ENCODE measurements at places on chromosomes 7 and 10. TPM values are rescaled to one million over a fixed set of nuclear protein-coding genes. Genes with fewer than 3 reads are reported as not detected.

Gene GNGT1
- total RNA-seq, result not detected

Gene CDH23
- total RNA-seq, result under 0.01 TPM

Gene AGBL3
- total RNA-seq, result 1.4 TPM

Gene NPC1L1
- total RNA-seq, result not detected

Gene FOXI2
- not detected for total RNA-seq

Gene AKR1C1
- total RNA-seq, result 10.5 TPM

Gene ENO4
- 0.07 TPM for total RNA-seq

Gene CNTNAP2
- total RNA-seq, result not detected

Gene ZNF107
- 1.7 TPM for total RNA-seq

Gene RFC2
- 32.7 TPM for total RNA-seq

Gene PRLHR
- total RNA-seq, result not detected

Gene PRPS1L1
- total RNA-seq, result not detected

Gene RGR
- not detected for total RNA-seq

Gene H2BK1
- total RNA-seq, result not detected

Gene NPFFR1
- total RNA-seq, result not detected

Gene UPK3B
- total RNA-seq, result not detected

Gene CCDC7
- 11.4 TPM for total RNA-seq

Gene VSTM4
- 0.26 TPM for total RNA-seq

Gene ASB10
- not detected for total RNA-seq

Gene ADAMTS14
- under 0.01 TPM for total RNA-seq

Gene SPDYE11
- not detected for total RNA-seq

Gene SUN3
- total RNA-seq, result not detected

Gene ANKMY2
- 15.8 TPM for total RNA-seq

Gene DKK1
- 111 TPM for total RNA-seq

Gene TMEM184A
- not detected for total RNA-seq

Gene ASZ1
- total RNA-seq, result not detected

Gene VPS37D
- total RNA-seq, result 4.3 TPM

Gene SLC26A3
- not detected for total RNA-seq

Gene SAMD9L
- 15.0 TPM for total RNA-seq

Gene CFAP70
- 0.28 TPM for total RNA-seq

Gene DDC
- total RNA-seq, result not detected

Gene OR6V1
- not detected for total RNA-seq

Gene TMEM270
- not detected for total RNA-seq

Gene TMEM130
- not detected for total RNA-seq

Gene EBF3
- 0.14 TPM for total RNA-seq

Gene PFKFB3
- total RNA-seq, result 28.4 TPM

Gene CYP51A1
- total RNA-seq, result 245 TPM

Gene ZNF722
- not detected for total RNA-seq

Gene NEUROG3
- total RNA-seq, result not detected

Gene RBP3
- not detected for total RNA-seq

Gene TRPV5
- total RNA-seq, result not detected

Gene SEC31B
- total RNA-seq, result 2.4 TPM

Gene APBB1IP
- not detected for total RNA-seq

Gene C10orf105
- not detected for total RNA-seq

Gene NOS3
- 67.0 TPM for total RNA-seq

Gene NANOS1
- 0.11 TPM for total RNA-seq

Gene FKBP6
- not detected for total RNA-seq

Measured in pulmonary artery endothelial cell (primary cell).